ENCODE measurements at places on chromosomes 7 and 10.

DNA sequence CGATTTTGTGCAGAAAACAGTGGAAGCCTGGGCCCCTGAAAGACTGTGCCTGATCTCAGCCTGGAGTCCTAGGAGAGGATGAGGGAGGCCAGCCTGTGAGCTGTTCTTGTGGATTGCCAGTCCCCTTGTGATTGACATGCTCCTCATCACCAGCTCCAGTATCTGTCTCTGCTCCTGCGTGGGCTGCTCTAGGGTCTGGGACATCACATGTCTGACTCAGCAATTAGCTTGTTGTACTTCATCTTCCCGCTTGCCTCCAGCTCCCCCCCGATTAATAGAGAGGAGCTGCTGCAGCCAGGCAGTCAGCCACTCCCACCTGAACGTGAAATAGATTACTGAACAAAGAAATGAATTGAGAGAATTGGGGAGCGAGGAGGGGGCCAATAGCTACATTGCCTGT lies 99.6 kb upstream of the TBX20 start:
- DNase-seq = no peak

GRCh38 chr7:7315851-7316250 lies 133.5 kb downstream of the C1GALT1 start:
- DNase-seq = peak; percentile 11

GRCh38 chr10:80281784-80282765 lies 7.4 kb downstream of the MAT1A start:
- DNase-seq = no peak

DNA sequence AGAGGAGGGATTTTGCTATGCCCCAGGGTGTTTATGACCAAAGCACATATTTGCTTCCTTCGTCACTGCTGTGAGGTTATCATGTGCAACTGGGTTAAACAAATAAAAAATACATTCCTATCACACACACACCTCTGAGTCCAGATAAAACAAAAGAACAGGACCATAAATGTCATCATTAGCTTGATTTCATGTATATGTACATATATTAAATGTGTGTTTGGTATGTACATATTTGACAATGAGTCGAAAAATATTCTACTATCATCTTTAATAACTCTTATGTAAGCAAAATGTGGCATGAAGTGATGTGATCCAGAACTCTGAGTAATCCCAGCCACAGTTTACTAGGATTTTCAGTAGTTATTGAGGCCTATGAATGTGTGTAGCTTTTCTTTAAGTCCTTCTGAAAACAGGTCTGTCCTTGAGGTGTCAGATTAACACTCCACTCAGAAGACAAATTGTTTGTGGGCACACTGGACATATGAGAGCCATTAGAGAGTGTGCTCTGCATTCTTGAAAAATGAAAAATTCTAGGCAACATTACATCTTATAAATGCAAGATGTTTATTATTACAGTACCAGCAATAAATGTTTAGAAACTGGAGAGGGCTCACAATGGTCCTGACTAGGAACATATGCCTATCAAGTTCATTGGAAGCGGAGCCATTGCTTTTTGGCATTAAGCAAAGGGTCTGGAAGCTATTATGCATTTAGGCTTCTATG lies 335.1 kb upstream of the SEMA3A start:
- DNase-seq = peak; percentile 88

DNA sequence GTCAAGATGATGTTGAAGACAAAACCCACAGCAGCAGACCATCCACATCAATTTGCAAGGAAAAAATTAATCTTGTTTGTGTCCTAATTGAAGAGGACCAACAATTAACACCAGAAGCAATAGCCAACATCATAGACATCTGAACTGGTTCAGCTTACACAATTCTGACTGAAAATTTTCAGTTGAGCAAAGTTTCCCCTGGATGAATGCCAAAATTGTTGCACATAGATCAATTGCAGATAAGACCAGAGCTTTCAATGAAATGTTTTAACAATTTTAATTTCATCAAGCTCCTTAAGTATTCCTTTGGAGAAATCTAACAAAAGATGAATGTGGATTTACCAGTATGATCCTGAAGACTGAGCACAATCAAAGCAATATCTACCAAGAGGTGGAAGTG lies 168.6 kb downstream of the CTNNA3 start:
- DNase-seq = no peak

GRCh38 chr7:73304071-73304470 lies 4.6 kb downstream of the NSUN5 start:
- DNase-seq = no peak

GRCh38 chr10:132538790-132539421 lies 1.3 kb downstream of the INPP5A start:
- no peak for DNase-seq

Data from LHCN-M2 (cell line).